Immature natural killer cell (primary cell): ENCODE measurements at places on chromosomes 5 and 9.

- DNase-seq = no peak
These were observed 124.6 kb downstream of the TARS1 start for GRCh38 chr5:33565324-33565723.

- DNase-seq = no peak
These were observed 31.6 kb downstream of the ACSL6 start for GRCh38 chr5:131979816-131980215.

DNA sequence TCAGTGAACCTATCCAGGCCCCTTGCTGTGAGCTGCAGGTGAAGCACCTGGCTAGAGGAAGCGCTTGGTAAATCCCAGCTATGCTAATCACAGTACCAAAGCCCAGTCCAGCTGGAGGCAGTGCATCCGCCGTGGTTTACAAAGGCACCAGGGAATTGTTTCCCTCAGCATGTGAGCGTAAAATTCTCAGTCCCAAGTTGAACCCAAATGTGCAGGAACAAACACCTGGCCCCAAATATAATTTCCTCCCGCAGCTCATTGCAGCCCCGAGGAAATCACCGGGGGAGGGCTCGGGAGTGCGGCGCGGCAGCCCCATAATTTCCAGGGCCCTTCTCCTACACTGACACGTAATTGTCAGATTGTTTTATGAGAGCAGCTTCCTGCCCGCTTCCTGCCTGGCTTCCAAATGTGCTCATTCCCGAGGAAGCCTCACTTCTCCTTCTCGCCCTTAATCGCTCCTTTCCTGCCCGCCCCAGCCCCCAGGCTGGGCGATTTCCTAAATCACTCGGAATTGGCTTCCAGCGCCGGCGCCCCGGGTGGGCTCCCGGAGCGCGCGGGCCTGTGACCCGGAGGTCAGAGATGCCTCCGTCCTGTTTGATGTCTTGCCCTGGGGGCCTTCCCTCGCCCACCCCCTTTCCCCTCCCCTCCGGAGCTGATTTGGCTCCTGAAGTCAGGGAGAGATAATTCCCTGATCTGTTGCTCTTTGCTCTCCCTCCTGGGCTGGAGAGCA is 134.4 kb downstream of the FGF1 start:
- DNase-seq = no peak

DNA sequence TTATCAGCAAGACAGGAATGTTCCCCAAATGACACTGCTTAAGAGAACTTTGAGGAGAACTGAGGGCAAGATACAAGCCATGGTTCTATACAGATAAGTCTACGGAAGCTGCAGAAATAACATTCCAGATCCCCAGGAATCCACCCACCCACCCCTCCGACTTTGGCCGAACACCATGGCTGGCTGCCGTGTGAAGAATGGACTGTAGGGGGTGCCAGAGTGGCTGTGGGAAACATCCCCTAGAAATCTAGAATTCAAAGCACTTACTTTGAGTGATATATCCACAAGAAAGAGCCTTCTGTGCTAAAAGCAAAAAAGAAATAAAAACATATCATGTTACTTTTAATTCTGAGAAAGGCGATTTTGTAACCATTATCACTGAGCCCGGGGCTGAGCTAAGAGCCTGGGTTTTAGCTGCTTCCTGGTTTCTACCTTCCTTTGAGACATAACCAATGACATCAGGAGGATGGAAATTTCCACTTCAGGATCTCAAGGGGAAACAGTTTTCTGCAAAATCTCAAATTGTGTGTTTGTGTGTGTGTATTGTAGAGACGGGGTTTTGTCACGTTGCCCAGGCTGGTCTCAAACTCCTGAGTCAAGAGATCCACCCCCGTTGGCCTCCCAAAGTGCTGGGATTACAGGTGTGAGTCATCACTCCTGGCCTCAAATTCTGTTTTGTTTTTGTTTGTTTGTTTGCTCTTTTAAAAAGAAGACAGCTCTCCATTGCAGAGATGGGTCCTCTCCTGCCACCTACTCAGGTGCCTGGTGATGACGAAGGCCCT is 36.4 kb downstream of the GGTA1 start:
- no peak for DNase-seq

DNA sequence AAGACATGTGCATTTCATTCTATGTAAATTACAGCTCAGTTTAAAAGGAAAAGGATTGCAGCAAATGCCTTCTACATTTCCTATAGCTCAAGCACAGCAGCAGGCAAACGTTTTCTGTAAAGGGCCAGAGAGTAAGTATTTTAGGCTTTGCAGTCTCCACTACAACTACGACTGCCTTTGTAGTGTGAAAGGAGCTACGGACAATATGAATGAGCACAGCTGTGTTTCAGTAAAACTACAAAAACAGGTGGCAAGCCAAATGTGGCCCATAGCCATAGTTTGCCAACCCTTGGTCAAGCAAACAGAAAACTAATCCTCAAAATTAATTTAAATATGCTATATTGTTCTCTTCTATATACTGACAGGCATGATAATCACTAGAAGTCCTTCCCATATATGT is 7.2 kb downstream of the PTBP3 start:
- DNase-seq = no peak

GRCh38 chr9:134337469-134337868 is 11.2 kb downstream of the RXRA start:
- DNase-seq = no peak

GRCh38 chr5:164748861-164749260 is 1243.4 kb downstream of the MAT2B start:
- no peak for DNase-seq

DNA sequence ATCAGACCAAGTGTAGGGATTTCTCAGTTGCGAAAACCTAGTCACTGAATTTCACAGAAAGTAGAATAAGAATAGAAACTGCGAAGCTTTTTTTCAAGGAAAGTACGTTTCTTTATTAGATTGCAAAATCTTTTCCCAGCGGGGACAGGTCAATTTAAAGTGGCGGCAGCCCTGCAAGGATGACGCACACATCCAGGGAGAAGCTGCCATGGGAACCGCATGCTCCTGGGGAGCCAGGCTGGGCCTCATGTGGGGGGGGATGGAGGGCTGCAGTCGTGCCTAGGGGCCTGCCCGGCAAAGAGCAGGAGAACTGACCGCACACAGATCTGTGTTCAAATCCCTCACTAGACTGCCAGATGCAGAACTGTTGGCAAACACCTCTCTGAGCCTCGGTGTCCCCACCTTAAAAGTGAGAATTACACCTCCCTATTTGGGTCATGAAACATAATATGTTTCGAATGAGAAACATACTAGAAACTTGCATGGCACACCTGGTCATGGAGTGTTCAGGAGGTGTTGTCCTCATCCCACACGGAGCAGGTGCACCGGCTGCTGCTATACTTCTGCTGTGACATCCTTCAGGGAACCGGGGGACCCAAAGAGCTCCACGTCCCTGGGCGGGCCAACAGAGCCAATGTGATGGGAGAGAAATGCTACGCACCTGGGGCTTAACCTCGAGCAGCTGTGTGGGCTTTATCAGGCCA is 127.8 kb upstream of the PHYKPL start:
- DNase-seq = no peak

- no peak for DNase-seq
These were observed 1.0 kb upstream of the F2R start for GRCh38 chr5:76714751-76715485.

DNA sequence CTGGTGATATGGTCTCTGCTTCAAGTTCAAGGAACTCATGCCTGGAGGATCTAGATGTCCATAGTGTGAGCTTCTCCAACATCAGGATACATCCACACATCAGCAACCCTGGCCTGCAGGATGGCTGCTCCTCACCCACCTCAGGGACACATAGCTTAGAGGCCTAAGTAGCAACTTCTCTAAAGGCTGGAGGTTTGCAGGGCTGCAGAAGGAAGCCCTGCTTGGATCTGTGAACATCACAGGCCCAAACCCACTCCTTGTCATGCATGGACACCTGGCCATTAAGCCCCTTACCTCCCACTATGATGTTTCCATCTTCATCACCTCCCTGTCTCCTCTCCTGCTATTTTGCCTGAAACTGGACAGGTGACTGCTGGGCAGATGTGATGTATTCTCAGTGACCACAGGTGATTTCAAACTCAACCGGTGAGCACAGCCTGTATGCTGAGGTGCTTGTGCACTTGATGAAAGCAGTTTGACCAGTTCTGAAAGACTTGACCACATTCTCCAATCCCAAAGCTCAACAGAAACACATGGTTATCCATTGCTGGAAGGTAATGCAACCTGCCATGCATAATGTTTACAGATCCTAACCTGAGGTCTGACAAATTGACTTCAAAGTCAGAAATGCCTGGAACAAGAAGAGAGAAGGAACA is 205.2 kb downstream of the FSTL4 start:
- no peak for DNase-seq
